Stimulated activated CD4-positive, alpha-beta T cell treated with anti-CD3 and anti-CD28 coated beads, Interleukin-15, amount 100 ng/mL, for 48 hours (primary cell): ENCODE measurements at places on chromosomes 7 and 10.

- DNase-seq = no peak
These were observed 8.4 kb downstream of the BNIP3 start for GRCh38 chr10:131973160-131973951.

GRCh38 chr10:92790440-92790839 lies 57.9 kb upstream of the EXOC6 start:
- no peak for DNase-seq

DNA sequence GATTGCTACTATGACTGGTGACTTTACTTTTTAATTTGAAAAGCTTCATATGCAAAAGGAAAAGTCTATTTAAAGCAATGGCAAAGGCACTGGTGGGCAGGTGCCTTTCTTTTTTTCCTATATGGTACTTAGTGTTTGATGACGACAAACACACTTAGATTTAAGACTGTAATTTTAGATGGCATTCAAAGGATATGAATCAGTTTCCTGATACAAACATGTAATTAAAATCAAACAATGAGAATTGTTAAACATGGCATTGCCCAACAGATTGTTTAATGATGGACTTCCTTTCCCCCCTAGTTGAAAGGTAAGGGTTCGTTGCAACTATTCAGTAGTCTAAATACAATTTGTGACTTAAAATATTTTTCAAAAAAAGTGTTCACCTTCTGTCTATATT lies 106.5 kb upstream of the SEMA3C start:
- DNase-seq = no peak

DNA sequence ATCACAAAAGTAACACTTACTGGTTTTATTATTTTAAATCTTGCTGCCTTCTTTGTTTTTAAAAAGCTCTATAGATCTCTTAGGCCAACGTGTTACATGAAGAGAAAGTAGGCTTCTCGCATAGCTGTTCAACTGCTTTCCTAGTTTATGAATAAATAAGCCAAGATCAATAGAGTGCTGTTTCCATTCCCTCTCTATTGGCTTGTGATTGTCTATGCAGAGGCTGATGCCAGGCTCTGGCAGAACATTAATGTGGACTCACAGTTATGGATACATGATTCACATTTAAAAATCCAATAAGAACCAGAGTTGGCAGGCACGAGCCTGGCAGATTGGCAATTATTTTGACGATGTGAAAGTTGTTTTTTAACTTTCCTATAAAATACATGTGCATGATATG lies 137.5 kb downstream of the GNAT3 start:
- no peak for DNase-seq

GRCh38 chr10:10819206-10819856 lies 198.3 kb upstream of the CELF2 start:
- DNase-seq = no peak

DNA sequence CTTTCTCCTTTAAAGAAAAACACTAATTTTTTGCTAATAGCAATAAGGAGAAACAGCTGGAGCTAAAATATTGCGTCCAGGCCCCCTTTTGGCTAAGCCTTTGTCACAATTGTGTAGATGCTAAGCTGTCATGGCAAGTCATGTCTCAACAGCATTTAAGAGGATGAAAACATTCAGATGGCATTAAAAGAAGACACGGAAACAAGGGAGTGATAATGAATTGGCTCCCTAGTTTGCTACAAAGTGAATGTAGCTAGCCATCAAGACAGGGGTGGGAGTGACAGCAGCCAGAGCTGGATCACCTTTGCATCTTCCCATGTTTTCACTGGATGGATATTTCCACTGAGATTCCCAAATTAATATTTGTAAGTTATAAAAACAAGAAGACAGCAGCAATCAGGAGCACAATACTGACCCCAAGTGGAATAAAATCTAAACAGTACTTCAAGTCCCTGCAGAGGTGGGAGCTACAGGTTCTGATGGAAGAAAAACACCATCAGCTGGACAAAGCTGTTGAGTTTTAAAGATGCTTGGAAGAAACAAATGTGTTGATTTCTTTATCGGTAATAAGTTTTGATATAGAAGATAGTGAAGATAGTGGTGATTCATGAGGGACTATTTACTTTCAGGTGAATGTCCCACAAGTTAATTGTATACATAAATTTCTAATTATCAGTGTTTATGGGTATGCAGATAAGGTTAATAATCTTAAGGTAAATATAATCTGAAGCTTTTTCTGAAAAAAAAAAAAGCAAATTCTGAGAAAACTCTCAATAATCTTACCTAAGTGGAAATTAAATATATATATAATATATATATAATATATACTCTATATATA lies 129.4 kb downstream of the SLC16A9 start:
- no peak for DNase-seq

GRCh38 chr7:107661865-107662379 lies 1.3 kb downstream of the SLC26A4 start:
- no peak for DNase-seq
